ENCODE measurements at places on chromosomes 3 and 15.

DNA sequence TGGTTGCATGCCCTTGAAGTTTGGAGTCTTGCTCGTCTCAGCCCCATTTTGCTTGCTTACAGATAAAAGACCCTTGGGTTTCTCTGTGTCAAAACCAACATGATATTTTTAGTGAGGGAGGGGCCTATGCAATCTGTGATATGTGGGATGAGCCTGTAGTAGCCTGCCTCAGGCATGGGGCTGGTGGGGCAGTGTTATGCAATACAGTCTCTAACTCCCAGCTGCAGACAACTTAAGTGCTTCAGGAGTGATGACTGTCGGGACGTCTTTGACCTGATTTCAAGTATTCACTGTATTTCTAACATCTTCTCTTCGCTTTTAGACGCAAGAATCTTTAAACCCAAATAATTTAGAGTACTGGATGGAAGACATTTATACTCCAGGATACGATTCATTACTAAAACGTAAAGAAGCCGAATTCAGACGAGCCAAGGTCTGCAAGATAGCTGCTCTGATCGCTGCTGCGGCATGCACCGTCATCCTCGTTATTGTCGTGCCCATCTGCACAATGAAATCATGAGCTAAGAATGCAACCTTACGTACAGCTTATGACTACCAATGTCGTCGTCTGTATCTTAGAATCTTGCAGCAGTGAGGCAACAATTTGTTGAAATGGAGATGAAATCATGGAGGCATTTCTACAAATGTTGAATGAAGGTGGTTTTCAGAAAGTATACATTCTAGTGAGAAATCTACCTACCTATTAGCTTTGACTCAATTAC lies 35.9 kb downstream of the MINAR1 start:
- DNase-seq: no peak

- DNase-seq: no peak
Measured at GRCh38 chr3:71917545-71917944, 132.6 kb upstream of the PROK2 start.

DNA sequence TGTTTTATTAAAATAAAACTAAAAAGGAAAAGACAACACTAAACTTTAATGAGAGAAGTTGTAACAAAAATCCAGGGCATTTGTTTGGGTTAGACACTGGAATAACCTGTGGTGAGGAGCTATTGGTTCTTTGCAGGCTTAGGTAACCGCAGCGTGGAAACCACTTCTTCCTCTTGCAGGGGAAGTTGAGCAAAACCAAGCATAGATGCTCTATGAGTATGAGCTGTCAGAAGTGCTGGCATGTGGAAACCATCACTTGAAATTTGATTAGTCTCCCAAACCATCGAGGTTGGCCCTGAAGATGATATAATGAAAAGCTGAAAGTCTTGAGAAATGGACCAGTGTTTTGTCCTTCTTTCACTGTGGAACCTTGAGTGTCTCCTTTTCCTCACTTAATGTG lies 127.1 kb upstream of the RBMS3 start:
- DNase-seq: no peak

DNA sequence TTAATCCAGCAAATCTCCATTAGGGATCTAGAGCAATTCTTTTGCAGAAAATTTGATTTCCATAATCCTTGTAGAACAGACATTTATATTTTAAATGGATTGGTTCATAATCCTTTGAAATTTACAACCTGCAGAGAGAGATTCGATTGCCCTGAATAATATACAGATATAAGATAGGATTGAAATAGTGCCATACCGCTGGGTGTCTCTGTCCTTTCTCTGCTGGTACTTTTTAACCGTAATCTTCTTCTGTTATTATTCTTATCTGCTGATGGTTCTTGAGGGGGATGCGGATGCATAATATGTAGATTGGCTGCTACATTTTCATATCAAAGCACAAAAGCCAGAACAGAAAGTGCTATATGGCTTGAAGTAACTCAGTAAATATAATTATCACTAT lies 182.2 kb downstream of the CFAP20DC start:
- no peak for DNase-seq

DNA sequence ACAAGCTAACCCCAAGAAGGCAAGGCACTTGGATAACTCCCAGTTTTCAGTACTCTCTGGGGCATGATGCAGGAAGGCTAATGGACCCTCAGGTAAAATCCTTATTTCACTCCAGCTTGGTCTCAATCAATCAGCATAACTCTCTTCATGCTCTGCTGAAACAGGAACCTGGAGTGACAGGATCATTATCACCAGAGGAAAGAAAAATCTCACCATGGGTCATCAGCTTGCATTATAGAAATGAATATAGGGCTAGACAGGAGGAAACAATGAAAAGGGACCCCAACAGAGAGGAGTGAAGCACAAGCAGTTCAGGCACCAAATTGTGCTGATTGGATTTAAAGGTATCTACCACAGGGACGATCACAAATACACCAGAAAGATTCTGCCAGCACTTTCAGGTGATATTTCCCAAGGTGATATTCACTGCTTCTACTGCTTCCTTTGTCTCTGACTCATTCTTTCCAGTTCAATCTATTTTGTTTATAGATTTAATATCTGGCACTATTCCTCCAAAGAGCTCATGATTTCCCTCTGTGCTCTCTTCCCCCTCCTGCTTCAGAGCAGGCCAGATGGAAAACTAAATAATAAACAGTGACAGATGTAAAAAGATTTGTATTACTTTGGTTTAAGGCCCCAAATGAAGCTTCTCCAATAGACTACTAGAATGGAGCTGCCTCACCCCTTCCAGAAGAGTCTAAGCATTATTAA lies 22.9 kb upstream of the THUMPD3 start:
- DNase-seq: no peak
